ENCODE measurements at places on chromosomes 7 and 10.
A peak's percentile ranks its signal among the peaks of the same experiment; 100 is the strongest.

DNA sequence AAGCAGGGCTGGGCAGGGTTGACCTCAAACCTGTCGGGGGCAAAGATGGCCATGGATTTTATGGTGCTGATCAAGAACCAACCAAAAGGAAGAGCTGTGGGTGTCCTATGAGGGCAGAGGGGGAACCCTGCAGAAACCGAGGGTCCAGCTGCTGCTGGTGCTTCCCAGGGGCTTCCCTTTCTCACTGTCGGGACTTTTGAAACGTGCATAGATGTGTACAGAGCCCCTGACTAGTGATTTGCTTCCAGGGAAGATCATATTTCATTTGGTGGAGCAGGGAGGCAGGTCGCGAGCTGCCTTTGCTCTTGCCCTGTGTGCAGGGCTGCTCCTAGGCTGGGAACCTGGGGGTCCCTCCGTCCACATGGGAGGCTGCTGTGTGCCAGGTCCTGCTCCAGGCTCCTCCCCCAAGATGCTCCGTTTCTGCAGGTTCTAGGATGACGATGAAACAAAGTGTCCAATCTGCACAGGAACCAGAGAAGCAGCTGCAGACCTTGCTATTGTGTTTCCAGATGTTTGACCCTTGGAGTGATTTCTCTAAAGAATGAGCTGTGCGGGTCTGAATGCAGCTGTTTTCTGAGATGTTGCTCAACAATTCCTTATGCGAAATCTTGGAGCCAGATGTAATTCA lies 9.4 kb upstream of the INPP5A start:
- DNase-seq = no peak

- DNase-seq = no peak
Measured at GRCh38 chr10:47092376-47092775, 181.1 kb downstream of the PTPN20 start.

- peak; percentile 38 for DNase-seq
Measured at GRCh38 chr7:104267701-104268368, 60.0 kb upstream of the ORC5 start.

DNA sequence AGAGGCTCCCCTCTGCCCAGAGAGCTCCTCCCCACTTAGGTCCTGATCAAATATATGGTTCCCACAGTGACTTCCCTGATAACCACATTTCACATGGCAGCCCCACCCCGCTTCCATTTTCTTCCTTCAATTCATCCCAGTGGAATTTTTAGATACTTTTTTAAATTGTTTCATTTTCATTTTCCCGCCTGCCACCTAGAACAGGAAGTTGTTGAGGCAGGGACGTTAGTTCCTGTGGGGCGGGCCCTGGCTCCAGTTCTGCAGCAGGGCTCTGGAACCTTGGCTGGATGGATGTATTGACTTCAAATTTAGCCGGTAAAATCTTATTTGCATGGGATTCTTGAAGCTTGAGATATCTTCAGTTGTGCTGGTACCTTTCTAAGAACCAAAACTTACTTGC lies 226.6 kb downstream of the PAXIP1 start:
- DNase-seq = no peak

GRCh38 chr7:23105644-23106056 lies at the start of gene KLHL7:
TSS of gene KLHL7 (plus strand) at chr7:23105785. CDS start at chr7:23106027, 242 bp downstream.
- peak; percentile 98 for DNase-seq

GRCh38 chr10:87734987-87735827 lies 75.5 kb downstream of the PAPSS2 start:
- peak; percentile 62 for DNase-seq

GRCh38 chr7:89770161-89770560 lies 384.1 kb upstream of the STEAP1 start:
- no peak for DNase-seq

DNA sequence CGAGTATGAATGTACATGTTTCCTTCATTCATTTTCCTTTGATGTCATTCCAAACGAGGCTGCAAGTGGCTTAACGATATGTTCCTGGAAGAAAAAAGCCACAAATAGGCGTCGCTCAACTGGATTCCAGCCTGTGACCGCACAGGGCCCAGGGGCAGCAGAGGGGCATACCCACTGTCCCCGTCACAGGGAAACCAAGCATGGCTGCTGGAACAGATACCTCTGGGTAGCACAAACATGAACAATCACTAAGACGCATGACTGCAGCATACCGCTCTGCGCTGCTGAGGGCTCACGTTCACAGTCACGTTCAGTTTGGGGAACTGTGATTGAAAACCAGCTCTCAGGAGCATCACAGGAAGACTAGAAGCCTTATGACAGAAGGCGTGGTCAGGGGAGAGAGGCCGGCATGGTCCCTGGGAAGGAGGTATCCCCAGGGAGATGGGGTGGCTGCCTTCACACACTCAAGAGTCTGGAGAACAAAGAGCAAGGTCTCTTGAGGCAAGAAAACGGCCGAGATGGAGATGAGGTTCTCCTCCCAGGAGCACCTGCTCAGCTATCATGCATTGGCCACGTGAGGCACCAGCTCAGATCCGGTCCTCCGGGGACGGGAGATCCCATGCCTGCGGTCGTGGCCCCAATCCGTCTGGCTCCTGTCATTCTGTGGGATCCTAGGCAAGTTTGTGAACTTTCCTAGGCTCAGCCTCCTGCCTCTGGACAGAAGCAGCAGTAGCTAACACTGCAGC lies 213.6 kb downstream of the DIP2C start:
- no peak for DNase-seq

GRCh38 chr7:135342887-135343286 lies 109.2 kb downstream of the STRA8 start:
- no peak for DNase-seq

GRCh38 chr10:31138026-31138553 lies 106.4 kb upstream of the ZNF438 start:
- DNase-seq = no peak

GRCh38 chr10:58158806-58159205 lies 108.9 kb downstream of the IPMK start:
- peak; percentile 30 for DNase-seq

GRCh38 chr7:33547880-33548279 lies 357.5 kb upstream of the BMPER start:
- DNase-seq = no peak

DNA sequence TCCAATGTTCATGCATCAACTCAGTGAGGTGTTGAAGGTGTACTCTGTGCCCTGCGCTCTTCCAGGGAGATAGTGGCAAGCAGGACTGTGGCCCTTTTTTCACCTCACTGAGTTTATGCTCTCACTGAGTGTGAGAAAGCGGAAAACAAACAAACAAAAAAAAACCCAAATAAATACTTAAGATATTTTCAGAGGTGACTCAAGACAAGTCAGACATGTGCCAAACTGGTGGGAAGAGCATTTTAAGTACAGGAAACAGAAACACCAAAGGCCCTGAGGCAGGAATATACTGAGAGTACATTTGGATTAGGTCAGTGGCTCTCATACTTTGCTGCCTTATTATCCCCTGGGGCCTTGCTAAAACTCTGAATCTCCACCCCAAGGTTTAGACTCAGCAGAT lies 111.9 kb upstream of the IGFBP3 start:
- DNase-seq = peak; percentile 83

DNA sequence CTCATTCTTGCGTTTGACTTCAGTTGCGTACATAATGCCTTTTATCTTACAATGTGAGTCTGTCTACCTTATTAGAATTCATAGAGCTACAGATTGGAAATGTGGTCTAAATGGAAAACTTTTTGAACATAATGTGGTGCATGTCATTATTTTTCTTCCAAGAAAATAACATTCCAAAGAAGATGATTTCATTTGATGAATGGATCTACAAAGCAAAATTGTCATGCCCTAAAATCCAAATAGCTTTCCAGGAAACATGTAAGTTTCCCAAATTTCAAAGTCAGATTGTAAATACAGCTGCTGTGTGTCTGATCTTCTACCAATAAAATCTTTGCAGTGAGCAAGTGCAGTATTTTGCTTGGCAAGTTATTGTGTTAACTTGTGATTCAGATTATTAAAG lies 101.8 kb upstream of the FZD8 start:
- DNase-seq = no peak

DNA sequence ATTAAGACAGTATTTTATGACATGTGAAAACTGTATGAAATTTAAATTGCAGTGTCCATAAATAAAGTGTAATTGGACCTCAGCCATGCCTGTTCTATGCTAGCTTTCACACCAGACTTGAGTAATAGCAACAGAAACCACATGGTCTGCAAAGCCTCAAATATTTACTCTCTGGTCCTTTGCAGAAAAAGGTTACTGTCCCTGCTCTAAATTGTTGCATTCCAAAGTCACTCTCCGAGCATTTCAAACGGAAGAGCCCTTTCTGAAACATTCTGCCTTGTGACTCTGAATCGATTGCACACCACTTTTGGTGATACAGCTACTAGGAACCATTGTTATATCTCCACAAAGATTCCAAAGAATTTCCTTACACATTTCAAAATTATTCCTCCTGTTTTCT lies 81.0 kb upstream of the STK17A start:
- DNase-seq = peak; percentile 56

- DNase-seq = peak; percentile 62
Measured at GRCh38 chr7:28630350-28630749, 218.0 kb downstream of the CREB5 start.

GRCh38 chr10:20473023-20473760 lies 423.9 kb downstream of the NEBL start:
- no peak for DNase-seq

- no peak for DNase-seq
Measured at GRCh38 chr10:62177111-62177510, 91.5 kb downstream of the RTKN2 start.

GRCh38 chr10:117246997-117247671 lies 6.2 kb downstream of the SLC18A2 start:
- DNase-seq = peak; percentile 74

- no peak for DNase-seq
Measured at GRCh38 chr7:7119729-7120128, 62.6 kb upstream of the C1GALT1 start.

GRCh38 chr10:71873582-71874211 lies 22.6 kb upstream of the PSAP start:
- no peak for DNase-seq
